ENCODE measurements at places on chromosomes 1 and 21.
A peak's percentile ranks its signal among the peaks of the same experiment; 100 is the strongest.

DNA sequence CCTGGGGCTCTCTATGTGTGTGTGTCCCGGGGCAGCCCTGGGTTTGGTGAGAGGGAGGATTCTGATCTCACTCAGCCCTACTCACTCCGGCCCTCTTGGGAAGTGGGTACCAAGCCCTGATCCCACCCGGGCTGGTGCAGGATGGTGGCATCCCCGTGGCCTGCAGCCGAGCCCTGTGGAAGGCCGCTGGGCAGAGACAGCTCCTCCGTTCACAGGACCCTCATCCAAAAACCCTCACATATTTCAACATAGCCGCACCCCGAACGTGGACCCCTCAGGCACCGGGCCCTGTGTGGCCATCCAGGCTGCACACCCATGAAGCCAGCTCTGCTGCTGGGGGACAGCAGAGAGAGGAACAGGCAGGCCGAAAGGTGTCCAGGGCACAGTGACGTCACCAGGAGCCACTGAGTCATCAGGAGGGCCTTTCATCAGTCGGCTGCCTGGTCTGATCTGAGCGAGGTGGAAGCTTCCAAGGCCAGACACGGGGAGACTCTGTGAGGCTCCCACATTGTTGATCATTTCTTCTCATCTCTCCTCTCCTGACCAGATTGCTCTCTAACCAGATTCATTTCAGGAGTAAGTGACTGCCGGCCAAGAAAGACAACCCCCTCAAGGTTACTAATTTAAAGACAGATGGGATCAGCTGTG lies 16.2 kb upstream of the GPR157 start:
- DNase-seq = no peak

DNA sequence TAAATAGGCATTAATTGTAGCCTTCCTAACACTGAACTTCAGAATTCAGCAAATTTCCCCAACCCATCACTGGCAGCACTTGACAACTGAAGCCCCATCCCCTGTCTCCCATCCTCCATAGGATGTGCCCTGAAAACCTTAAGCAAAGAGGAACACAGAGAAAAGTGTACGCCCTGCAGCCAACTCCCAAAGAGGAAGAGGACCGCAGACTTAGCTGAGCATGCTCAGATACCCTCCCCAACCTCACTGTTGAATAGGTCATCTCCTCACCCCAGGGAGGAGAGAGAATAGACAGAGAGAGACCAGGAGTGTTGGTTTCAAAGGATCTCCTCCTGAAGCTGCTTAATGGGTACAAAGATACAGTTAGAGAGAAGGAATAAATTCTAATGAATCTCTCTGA lies 50.5 kb downstream of the CD2 start:
- DNase-seq = no peak

DNA sequence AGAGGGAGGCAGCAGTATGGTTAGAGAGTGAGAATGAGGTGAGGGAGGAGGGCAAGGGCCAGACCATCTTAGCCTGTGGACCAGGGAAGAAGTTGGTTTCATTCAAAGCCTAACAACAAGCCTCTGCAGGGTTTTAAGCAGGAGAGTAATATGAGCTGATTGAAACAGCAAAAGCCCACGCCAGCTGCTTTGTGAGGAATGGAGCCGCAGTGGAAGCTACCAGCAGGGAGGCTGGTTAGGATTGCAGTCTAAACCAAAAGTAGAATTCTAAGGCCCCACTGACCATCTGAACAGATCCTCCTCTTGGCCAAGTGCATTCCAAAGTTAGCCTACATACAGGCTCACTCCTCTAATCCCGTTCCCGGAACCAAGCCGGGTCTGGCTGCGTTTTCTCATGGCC lies 44.8 kb downstream of the OLFML3 start:
- no peak for DNase-seq

DNA sequence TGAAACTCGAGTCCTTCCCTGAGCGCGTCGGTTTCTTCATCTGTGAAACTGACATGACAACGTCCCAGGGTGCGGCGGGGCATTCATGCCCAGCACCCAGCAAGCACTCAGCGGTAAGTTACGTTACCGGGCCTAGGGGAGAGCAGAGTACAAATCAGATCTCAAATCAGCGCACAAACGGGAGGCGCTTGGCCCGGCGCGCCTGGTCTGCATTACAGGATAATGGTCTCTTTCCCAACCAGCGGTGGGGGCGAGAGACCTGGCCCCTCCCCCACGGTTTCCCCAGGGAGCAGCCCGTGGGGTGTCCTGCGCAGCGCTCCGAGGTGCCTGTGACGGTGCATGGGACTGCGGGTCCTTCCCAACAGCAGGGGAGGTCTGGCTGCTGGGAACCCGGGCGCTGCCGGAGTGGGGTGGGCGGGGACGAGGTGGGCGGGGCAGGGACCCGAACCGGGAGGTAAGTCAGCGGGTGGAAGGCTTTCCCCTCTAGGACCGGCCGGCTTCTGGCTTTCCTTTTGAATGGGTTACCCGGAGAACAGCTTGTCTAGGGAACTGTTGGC lies 1.0 kb downstream of the TMEM51 start:
- no peak for DNase-seq

- DNase-seq = no peak
Measured at GRCh38 chr1:180743868-180744267, 112.0 kb downstream of the XPR1 start.

DNA sequence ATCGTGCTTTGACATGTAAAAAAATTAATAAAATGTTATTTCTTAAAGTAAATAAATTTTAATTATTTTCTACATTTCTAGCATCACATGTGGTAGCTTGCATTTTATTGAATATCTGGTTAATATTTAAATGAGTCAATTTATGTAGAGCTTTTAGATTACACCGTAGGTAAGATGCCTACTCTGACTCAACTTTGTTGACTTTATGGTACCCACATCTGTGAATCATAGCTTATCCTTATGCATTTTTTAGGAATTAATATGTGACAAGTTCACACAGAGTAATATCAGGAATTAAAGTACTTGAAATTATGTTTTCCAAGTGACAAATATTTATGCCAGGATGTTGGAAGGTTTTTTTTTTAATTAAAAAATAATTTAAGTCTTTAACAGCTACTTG lies 120.7 kb downstream of the LEPR start:
- DNase-seq = no peak

- DNase-seq = no peak
Measured at GRCh38 chr1:77095236-77095635, 124.0 kb downstream of the PIGK start.

- no peak for DNase-seq
Measured at GRCh38 chr21:16241479-16241963, 511.7 kb downstream of the USP25 start.

DNA sequence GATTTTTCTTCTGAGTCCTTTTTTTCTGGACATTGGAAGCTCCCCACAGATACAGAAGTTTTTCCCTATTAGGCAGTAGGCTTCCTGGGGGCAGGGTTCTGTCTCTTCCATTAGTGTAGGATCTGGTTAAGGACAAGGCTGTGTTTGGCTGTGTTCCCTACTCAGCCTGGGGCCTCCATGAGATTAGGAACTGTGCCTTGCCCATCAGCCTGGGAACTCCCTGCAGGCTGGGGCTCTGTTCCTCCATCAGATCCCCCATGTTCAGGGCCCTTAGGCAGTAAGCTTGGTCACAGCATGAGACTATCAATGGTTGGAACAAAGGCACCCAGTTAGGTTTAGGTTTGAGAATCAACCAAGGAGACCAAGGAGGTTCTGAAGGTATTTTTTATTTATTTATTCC lies 22.7 kb downstream of the NAV1 start:
- no peak for DNase-seq

DNA sequence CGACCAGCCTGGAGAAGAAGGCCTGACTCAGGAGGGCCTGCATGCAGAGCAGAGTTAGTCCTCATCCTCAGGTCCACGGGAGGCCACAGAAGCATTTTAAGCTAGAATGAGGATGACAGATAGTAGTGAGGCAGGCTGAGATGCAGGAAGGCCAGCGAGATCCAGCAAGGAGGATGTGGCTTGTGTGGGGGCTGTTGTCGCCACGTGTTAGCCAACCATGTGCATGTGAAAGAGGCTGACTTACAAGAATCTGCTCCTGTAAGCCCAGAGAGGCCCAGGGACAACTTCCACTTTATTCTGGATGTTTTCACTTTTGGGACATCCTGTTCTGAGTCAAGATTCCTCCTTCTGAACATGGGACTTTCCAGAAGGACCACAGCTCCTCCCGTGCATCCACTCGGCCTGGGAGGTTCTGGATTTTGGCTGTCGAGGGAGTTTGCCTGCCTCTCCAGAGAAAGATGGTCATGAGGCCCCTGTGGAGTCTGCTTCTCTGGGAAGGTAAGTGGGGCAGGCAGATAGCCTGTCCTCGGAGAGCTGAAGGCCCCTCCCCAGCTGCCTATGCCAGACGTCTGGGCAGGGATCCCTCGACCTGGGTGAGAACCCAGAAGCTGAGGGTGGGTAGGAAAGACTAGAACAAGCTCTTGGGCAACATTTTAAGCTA lies at the start of gene SLAMF8:
TSS of gene SLAMF8 (plus strand) at position 433 of the 661 bp plus-strand sequence. CDS start at position 459, 26 bp downstream.
- DNase-seq = peak; percentile 22

GRCh38 chr1:44557778-44558177 lies 116.5 kb downstream of the TMEM53 start:
- DNase-seq = no peak

GRCh38 chr1:65615859-65616258 lies 176.8 kb upstream of the PDE4B start:
- no peak for DNase-seq

GRCh38 chr1:60969971-60970509 lies 112.3 kb upstream of the NFIA start:
- DNase-seq = no peak

DNA sequence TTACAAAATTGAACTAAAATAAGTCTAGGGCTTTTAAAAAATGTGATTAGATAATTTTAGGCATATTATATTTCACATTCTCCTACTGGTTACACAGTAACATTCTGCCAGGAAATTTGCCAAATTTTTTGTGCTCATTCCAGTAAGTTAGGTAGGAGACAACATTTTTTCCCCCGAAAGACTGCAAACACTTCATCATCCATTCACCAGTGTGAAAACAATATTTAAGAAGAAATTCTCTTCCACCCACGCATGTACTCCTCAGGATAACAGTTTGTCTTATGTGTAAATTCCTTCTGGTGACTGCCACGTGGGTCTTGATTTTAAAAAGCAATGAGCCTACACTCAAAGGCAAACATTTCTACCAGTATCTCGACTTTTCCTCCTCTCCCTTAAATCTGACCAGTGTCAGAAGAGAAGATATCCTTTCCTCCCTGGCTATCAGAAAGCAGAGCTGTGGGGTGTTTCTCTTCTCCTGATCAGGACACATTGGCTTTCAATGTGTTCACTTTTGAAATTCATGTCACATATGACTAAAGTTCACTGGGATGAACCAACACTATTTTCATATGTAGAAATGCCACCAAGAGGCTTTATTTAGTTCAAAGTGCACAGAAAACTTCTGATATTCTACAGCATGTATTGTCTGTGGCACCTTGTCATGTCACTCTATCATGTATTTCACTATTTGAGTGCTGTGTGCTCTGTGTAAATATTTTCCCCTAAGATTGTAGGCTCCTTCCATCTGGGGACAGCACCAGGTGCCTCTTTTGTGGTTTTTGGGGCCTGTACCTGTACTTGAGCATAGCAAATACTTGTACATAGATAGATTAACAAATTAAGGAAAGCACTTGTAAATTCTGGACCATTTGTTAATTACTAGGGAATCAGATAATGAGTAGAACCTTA lies 38.6 kb downstream of the LHX9 start:
- DNase-seq = no peak

DNA sequence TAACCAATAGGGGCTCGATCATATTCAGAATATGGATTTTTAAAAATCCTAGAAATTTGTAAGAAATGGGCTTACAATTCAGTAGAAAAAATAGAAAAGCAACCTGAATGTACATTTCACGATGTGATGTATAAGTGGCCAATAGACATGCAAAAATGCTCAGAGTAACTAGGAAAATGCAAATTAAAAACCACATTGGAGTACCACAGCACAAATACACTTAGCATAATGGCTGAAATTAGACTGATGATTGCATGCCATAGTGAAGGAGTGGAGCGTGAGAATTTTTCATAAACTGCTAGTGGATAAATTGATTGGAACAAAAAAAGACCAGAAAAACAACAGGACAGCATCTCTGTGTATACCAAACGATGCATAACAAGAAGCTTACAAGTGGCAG lies 102.3 kb downstream of the DYRK1A start:
- no peak for DNase-seq

DNA sequence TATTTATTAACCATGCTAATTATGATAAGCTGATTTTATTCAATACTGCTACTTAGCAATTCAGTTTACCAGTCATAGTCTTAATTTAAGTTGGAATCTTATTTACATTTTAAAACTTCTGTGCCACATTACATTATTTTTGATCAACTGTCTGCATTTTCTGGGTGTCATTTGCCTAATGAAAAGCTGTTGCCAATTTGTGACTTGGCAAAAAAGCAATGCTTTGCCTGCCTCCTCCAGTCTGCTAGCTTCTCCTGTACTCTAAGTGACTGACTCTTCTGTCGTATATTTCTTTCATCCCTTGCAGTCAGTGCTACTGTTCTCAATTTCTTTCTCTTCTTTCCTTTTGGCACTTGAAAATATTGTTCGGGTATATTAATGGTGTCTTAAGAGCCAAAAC lies 5.6 kb upstream of the IVNS1ABP start:
- DNase-seq = no peak

DNA sequence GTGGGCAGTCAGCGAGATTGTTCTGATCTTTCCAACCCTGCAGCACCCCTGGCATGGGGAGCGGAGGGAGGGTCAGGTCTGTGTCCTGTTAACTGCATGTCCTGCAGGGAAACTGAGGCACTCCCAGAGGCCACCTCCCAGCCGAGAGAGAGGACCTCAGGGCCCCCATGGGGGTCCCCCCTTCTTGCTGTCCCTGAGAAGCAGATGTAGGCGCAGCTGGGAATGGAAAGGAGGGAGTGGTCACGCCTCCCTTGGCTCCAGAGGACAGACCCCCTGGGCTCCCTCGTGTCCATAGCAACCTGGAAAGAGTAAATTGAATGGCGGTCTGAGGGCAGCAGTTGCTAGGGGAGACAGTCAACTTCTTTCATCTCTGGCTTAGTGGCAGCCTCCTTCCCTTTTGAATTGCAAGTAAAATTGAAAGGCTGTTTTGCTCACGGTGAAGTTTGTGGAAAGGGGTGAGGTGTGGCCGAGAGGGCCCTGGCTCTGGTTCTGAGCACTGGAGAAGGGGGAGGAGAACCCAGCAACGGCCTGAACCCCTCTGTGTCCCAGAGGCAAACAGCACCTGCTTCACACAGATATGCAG lies 4.9 kb downstream of the CROCC start:
- DNase-seq = no peak

DNA sequence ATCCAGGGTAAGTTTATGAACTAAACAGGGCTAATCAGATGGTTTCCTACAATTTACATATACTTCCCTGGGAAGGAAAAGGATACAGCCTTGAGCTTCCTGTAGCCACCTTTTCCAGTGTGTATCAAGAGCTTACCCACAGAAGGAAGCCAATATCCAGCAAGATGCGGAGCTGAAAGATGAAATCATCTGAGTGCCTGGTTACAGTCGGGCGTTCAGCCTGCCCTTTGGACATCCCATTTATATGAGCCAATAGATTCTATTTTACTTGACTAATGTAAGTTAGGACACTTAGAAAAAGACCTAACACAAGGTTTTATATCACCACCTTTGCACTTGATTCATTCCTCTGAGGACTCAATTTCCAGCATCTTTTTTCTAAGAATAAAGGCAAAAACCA lies 108.2 kb downstream of the UCHL5 start:
- no peak for DNase-seq

GRCh38 chr1:206580438-206581113 lies 31.7 kb downstream of the EIF2D start:
- no peak for DNase-seq

- DNase-seq = no peak
Measured at GRCh38 chr21:31530897-31531705, 128.4 kb upstream of the SOD1 start.

GRCh38 chr1:33616780-33617179 lies 144.3 kb downstream of the ZSCAN20 start:
- DNase-seq = no peak

- DNase-seq = no peak
Measured at GRCh38 chr1:153361480-153362109, 3.9 kb downstream of the S100A9 start.

Measured in stimulated activated CD8-positive, alpha-beta memory T cell treated with anti-CD3 and anti-CD28 coated beads, Interleukin-7, amount 100 ng/mL, for 1 hour (primary cell).